ENCODE measurements at places on chromosomes 5 and 9. TPM values are rescaled to one million over a fixed set of nuclear protein-coding genes. Genes with fewer than 3 reads are reported as not detected.
A peak's percentile ranks its signal among the peaks of the same experiment; 100 is the strongest.

GRCh38 chr5:124718380-124718789 lies 28.1 kb downstream of the ZNF608 start:
- peaks cover 62% of the 10 kb centered on the region for H3K4me1 ChIP-seq

DNA sequence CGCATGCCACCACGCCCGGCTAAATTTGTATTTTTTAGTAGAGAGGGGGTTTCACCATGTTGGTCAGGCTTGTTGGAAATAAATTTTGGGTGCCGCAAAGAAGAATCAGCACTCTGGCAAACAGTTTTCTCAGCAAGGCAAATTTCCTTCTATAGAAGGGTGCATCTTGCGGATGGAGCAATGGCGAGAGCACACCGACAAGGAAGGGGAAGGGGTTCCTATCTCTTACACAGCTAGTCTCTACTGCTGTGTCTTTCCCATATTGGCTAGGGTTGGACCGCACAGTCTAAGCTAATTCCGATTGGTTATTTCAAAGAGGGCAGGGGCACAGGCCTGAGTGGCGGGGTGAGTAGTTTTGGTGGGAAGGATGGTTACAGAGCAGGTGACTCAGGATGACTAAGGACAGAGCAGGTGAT lies 707 bp downstream of the GTF3C5 start:
- no peak overlapping the region for H3K27ac ChIP-seq
- DNase-seq: no peak
- peak overlapping the region; percentile 63 for H3K4me3 ChIP-seq
- H3K36me3 ChIP-seq: no peaks in the 10 kb centered on the region
- no peaks in the 10 kb centered on the region for H3K27me3 ChIP-seq

DNA sequence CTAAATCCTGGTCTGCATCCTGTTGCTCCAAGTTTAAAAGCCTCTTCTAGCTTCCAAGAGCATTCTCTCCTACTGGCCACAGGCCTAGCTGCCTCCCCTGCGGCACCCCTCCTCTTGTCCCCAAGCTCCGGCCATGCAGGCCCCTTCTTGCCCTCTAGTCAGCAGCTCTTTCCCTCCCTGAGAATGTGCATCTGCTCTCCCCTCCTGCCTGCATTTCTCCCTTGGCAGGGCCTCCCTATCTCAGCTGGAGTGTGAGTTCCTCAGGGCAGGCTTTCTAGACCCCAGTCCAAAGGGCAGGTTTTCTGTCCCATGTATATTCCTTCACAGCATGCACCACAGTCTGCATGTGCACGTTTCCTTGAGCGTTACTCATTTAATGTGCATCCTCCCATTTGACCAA lies 24.6 kb upstream of the BARX1 start:
- H3K27ac ChIP-seq: no peak overlapping the region
- no peak for DNase-seq
- H3K4me1 ChIP-seq: no peaks in the 10 kb centered on the region
- H3K4me3 ChIP-seq: no peak overlapping the region
- peaks cover 8% of the 10 kb centered on the region for H3K27me3 ChIP-seq

DNA sequence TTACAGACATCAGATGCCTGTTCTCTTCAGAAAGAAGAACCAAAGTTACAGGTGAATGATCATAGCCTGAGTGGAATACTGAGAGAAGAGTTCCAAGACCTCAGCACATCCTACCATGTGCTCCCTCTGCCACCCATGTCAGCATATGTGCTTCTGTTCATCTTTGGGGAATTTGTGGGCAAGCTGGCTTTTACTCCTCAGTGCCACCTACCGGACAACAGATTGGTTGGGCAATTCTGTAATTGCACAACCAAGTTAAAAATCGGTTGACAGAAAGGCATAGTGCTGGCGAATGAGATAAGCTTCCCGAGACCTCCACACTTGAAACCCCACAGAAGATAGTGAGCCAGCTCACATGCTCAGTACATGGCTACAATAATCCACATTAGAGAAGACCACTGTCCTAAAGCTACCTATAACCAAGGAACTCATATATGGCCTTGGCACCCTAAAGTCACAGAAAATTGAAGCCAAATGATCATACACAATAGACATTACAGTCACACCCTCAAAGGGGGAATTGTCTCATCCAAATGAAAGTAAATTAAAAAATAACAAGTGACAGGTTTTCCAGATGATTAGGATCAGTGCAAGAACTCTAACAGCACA lies 1238.0 kb upstream of the NUDT12 start:
- H3K36me3 ChIP-seq: no peaks in the 10 kb centered on the region
- no peaks in the 10 kb centered on the region for H3K4me1 ChIP-seq
- no peak overlapping the region for H3K4me3 ChIP-seq
- peak; percentile 11 for DNase-seq

GRCh38 chr9:68732405-68733020 lies 27.5 kb downstream of the PIP5K1B start:
- no peak overlapping the region for H3K4me3 ChIP-seq
- DNase-seq: no peak
- no peaks in the 10 kb centered on the region for H3K36me3 ChIP-seq
- no peak overlapping the region for H3K27ac ChIP-seq
- H3K4me1 ChIP-seq: no peaks in the 10 kb centered on the region

DNA sequence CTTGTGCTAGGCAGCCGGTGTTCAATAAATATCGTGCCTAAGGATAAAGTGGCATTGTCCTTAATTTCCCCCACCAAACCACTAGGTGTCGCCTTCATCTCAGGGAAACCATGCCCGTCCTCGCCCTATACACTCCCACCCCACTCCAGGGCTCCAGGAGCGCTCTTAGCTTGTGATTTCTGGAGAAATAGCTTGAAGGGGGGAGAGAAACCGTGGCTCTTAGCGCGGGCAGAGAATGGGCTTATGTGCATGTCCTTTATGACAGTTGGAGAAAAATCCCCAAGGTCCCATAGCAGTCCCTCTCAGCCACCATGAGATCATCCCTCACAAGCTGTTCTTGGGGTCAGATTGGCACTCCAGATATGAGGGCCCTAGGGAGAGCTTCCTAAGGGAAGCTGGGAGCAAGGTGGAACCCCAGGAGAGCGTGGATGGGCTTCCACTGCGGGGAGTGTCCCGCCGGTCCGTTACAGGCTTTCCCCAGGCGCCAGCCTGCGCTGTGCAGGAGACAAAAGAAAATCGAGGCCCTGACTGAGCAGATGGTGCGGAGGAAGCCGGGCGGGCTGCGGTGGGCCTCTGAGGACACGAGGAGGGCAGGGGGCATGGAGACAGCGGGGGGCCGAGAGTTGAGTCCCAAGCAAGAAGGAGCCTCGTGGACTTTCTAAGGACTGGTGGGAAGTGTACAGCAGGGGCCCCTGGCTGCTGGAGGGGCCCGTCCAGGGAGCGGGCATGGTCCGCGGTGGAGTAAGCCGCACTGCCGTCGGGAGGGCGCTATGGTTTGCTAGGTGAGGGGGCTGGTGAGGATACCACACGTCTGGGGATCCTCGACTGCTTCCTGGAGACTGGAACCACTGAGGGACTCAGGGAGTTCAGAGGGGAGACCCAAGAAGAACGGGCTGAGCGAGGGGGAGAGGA lies 750 bp upstream of the NPR2 start:
- no peak overlapping the region for H3K27ac ChIP-seq
- peak; percentile 88 for DNase-seq
- no peaks in the 10 kb centered on the region for H3K36me3 ChIP-seq
- H3K27me3 ChIP-seq: no peaks in the 10 kb centered on the region

DNA sequence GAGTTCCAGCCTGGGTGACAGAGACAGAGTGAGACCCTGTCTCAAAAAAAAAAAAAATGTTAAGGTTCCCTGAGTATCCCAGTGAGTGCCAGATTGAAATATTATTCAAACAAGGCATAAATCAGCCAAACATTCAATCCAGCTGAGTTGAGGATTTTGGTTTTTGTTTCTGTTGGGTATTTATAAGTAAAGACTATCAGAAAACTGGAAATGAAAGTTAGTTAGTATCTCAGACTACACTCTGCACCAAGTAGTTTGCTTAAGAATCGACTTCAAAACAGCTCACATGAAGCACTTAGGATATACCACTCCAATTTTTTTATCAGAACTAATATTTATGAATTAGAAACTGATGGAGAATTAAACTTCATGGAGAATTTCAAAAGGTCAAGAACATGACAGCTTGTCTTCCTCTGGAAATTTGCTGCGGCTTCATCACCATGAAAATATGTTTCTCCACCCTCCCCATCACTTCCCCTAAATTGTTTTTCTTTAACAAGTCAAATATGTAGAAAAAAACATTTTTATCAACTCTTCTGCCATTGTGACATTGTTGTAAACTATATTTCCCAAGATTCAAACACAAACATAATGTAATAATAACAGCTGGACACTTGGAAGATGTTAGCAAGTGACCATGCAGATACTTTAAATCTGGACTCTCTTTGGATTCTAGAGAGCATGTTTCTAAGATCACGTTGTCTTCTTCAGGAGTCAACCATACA lies 110.0 kb upstream of the PTGER4 start:
- no peak overlapping the region for H3K4me3 ChIP-seq
- no peak overlapping the region for H3K27ac ChIP-seq
- no peak for DNase-seq
- no peaks in the 10 kb centered on the region for H3K27me3 ChIP-seq
- no peaks in the 10 kb centered on the region for H3K4me1 ChIP-seq

GRCh38 chr9:8844549-8844948 lies 1045.0 kb upstream of the DMAC1 start:
- H3K27me3 ChIP-seq: no peaks in the 10 kb centered on the region
- no peak for DNase-seq
- H3K4me3 ChIP-seq: no peak overlapping the region
- H3K36me3 ChIP-seq: no peaks in the 10 kb centered on the region
- H3K4me1 ChIP-seq: no peaks in the 10 kb centered on the region

- no peak overlapping the region for H3K4me3 ChIP-seq
- H3K36me3 ChIP-seq: peaks cover 3% of the 10 kb centered on the region
- H3K27ac ChIP-seq: no peak overlapping the region
- DNase-seq: no peak
- H3K27me3 ChIP-seq: no peaks in the 10 kb centered on the region
- no peaks in the 10 kb centered on the region for H3K4me1 ChIP-seq
These were observed 11.4 kb downstream of the OTULIN start for GRCh38 chr5:14675865-14676300.

GRCh38 chr9:115364991-115365390 lies 247.0 kb upstream of the TNC start:
- no peaks in the 10 kb centered on the region for H3K27me3 ChIP-seq
- no peak overlapping the region for H3K4me3 ChIP-seq
- no peak overlapping the region for H3K27ac ChIP-seq
- H3K36me3 ChIP-seq: no peaks in the 10 kb centered on the region
- DNase-seq: no peak

DNA sequence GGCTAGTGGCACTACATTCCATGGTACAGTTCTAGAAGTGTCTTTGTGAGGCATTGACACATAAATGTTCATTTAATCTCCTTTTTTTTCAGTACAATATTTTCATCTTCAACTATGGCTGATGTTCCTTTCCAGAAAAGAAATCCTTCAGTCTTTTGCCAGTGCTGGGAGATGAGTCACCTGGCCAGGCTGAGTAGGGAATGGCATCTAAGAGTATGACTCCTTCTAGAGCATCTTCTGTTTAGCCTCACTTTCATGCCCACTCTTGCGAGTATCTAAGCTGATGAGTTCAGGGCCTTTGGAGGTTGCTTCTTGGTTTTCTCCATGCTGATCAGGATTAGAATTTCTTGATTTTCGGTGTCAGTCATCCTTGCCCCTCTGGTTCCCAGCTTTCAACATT lies 124.4 kb downstream of the SLC28A3 start:
- H3K27me3 ChIP-seq: no peaks in the 10 kb centered on the region
- no peak for DNase-seq
- H3K4me1 ChIP-seq: peaks cover 4% of the 10 kb centered on the region
- H3K27ac ChIP-seq: no peak overlapping the region
- no peak overlapping the region for H3K4me3 ChIP-seq
- no peaks in the 10 kb centered on the region for H3K36me3 ChIP-seq

DNA sequence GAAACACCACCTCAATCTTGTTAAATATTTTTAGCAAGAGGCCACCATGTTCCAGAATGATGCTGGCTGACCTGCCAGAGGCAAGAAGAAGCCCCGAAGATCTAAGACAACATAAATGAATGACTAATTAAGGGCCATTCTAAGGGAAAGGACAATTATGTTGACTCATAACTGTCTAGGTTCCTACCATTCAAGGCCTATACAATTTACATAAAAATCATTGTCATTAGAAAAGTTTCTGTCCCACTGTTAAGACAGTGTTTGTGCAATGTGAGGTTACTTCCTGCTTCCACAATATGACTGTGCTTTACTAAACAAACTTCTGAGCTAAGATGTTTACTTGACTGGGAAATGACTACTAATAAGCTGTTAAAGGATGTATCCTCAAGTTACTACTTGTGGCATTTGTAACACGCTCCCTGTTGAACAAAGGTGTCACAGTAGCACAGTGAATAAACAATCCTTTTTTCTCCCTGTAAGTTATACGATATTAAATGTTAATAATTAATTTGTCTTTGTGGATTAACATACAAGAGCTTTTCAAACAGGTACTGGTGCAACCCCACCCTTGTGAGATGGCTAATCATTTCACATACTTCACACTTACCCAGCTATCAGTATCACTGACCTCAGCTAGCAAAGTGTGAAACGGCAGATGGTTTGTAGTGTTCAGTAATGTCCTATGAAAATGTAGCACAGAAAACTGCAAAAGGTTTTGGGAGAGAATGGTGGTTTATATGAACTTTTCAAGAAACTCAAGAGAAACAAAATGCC lies 195.8 kb downstream of the EFNA5 start:
- no peak for DNase-seq
- no peaks in the 10 kb centered on the region for H3K36me3 ChIP-seq
- H3K27ac ChIP-seq: no peak overlapping the region

- H3K27ac ChIP-seq: no peak overlapping the region
- no peaks in the 10 kb centered on the region for H3K36me3 ChIP-seq
- no peaks in the 10 kb centered on the region for H3K4me1 ChIP-seq
- DNase-seq: no peak
- H3K27me3 ChIP-seq: no peaks in the 10 kb centered on the region
- no peak overlapping the region for H3K4me3 ChIP-seq
These were observed 13.8 kb downstream of the TBC1D2 start for GRCh38 chr9:98241357-98242300.

GRCh38 chr5:179380211-179381035 lies 35.2 kb upstream of the ADAMTS2 start:
- no peaks in the 10 kb centered on the region for H3K36me3 ChIP-seq
- H3K27me3 ChIP-seq: no peaks in the 10 kb centered on the region
- H3K4me1 ChIP-seq: no peaks in the 10 kb centered on the region
- H3K27ac ChIP-seq: no peak overlapping the region
- no peak overlapping the region for H3K4me3 ChIP-seq

DNA sequence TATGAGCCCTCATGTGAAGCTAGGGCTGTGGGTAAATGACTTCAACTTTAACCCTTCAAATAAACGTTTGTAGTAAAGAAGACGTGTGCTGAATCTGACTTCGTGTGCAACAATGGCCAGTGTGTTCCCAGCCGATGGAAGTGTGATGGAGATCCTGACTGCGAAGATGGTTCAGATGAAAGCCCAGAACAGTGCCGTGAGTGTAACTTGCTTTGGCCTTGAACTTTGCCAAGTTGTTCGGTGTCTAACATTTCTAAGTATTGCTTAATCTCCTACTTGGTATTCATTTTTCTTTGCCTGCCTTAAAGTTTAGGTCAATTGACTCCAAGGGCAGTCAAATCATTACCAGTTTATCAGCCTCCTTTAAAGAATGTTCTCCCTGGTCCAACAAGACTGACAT lies 18.2 kb downstream of the VLDLR start:
- DNase-seq: peak; percentile 24
- no peak overlapping the region for H3K27ac ChIP-seq
- H3K4me3 ChIP-seq: no peak overlapping the region

- DNase-seq: no peak
- H3K27ac ChIP-seq: no peak overlapping the region
- H3K27me3 ChIP-seq: no peaks in the 10 kb centered on the region
- H3K4me3 ChIP-seq: no peak overlapping the region
- H3K4me1 ChIP-seq: peaks cover 5% of the 10 kb centered on the region
These were observed 120.5 kb upstream of the BOD1 start for GRCh38 chr5:173736923-173737412.

The C9orf43 gene
- 2.3 TPM for total RNA-seq

The ZFP2 gene
- total RNA-seq: 0.70 TPM

The C9orf152 gene
- total RNA-seq: not detected

The ADAMTS13 gene
- 12.2 TPM for total RNA-seq

The ADAMTS12 gene
- 25.6 TPM for total RNA-seq

The MEGF9 gene
- 1.8 TPM for total RNA-seq

The MOB3B gene
- total RNA-seq: 0.56 TPM

Measured in cardiac muscle cell (in vitro differentiated cells and primary cell).